ENCODE measurements at places on chromosomes 5 and 9.

- DNase-seq, result no peak
These were observed 232.2 kb downstream of the PDE4D start for GRCh38 chr5:59661311-59661710.

- no peak for DNase-seq
These were observed 85.7 kb upstream of the FAM169A start for GRCh38 chr5:74951865-74952264.

GRCh38 chr9:126614088-126614454 is 343 bp downstream of the LMX1B start:
- DNase-seq, result peak; percentile 9

GRCh38 chr5:169182797-169183196 is 118.1 kb downstream of the SLIT3 start:
- DNase-seq, result no peak

- no peak for DNase-seq
These were observed 463.2 kb upstream of the PIK3R1 start for GRCh38 chr5:67752357-67752708.
